ENCODE measurements at places on chromosomes 5 and 9.
A peak's percentile ranks its signal among the peaks of the same experiment; 100 is the strongest.

- peak; percentile 57 for DNase-seq
These were observed 6.8 kb upstream of the TRIM41 start for GRCh38 chr5:181215997-181216989.

GRCh38 chr9:73889023-73889422 lies 608.1 kb upstream of the RORB start:
- DNase-seq: no peak

- DNase-seq: no peak
These were observed 85.7 kb upstream of the RNF38 start for GRCh38 chr9:36485647-36486328.

DNA sequence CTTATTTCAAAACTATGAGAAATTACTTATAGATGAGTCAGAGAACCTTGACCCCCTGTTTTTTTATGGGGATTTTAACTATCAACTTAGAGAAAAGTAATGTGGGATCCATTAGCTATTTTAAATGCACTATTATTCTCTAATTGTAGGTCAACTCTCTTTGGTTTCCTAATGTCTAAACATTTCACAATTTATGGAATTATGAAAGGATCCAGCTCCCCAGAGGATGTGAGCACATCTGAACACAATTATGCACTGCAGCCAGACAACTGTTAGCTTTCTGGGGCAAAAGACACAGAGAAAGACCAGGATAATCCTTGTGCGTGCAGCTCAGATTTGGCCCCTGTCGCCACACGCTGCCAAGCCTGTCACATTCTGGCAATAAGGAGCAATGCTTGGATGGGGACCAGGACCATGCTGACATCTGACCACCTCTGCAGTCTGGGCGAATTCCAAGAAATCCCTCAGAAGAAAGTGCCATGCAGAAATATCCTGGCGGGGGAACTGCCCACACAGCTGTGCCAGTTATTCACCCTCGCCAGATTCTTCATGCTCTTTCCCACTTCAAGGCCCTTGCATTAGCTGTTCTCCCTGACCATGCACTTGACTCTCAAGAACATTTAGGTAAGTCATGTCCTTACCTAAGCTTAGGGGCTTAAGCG lies 22.2 kb upstream of the CMBL start:
- peak; percentile 2 for DNase-seq

DNA sequence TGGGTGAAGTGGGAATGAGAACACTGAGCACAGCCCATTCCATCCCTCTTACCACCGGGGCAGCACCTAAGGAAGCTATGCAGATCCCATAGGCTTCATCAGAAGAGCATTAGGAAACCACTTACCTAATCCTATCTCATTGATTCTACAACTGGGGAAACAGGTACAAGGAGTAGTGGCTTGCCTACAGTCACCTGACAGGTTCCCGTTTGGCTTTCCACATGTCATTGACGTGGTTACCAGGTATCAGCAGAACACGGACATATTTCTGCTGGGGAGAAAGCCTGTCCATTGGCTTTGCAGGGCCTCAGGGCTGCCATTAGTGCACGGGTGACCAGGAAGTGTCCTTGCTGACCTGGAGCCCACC lies 11.3 kb downstream of the AFAP1L1 start:
- no peak for DNase-seq

- DNase-seq: no peak
These were observed 248.6 kb upstream of the DAPK1 start for GRCh38 chr9:87249029-87249428.

GRCh38 chr5:72501488-72501887 lies 5.7 kb downstream of the ZNF366 start:
- DNase-seq: no peak

DNA sequence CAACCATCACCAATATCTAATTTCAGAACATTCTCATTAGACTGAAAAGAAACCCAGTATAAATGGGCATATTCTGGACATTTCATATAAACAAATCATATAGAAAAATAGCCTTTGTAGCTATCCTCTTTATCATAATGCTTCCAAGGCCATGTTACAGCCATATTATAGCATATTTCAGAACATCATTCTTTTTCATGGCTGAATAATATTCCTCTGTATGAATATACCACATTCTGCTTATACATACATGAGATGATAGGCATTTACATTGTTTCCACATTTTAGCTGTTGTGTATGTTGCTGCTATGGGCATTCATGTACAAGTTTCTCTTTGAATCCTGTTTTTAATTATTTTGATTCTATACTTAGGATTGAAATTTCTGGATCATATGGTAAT lies 167.0 kb downstream of the FBXL17 start:
- no peak for DNase-seq

DNA sequence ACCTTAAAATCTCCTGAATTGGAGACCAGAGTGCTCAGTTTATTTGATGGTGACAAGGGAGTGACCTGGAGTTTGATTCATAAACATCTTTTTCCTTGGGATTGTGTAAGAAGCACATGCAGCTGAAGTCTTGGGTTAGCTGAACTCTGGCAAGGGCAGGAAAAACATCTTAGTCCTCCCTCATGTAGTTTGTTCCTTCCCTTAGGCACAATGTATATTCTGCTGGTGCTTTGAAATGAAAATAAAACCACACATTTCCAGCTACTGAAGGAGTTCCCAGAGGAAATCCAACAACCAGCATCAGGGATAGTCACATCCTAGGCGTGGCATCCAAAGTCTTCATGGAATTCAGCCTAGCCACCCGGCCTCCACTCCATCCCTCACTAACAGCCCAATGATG lies 95.2 kb upstream of the PAPPA start:
- no peak for DNase-seq

- peak; percentile 47 for DNase-seq
These were observed 33.5 kb downstream of the PDGFRB start for GRCh38 chr5:150122158-150122510.

DNA sequence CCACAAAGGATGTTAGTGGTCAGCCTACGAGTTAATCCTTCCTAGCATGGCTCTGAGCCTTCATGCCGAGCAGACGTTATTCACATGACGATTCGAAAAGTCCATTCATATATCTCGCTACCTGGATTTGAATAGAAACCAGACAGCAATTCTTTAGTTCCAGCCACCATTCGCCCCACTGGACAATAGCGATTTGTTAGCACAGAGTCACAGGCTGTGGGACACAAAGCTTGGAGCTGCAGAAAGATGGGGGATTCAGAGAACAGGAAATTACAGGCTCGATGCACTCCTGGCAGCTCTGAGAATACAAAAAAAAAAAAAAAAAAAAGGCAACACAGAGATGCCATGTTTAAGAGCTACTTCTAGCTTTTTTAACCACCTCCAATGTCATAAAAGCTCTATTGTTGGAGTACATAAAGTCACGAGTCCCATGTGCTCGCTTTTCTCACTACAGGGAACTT lies 110.7 kb downstream of the NR6A1 start:
- peak; percentile 26 for DNase-seq

DNA sequence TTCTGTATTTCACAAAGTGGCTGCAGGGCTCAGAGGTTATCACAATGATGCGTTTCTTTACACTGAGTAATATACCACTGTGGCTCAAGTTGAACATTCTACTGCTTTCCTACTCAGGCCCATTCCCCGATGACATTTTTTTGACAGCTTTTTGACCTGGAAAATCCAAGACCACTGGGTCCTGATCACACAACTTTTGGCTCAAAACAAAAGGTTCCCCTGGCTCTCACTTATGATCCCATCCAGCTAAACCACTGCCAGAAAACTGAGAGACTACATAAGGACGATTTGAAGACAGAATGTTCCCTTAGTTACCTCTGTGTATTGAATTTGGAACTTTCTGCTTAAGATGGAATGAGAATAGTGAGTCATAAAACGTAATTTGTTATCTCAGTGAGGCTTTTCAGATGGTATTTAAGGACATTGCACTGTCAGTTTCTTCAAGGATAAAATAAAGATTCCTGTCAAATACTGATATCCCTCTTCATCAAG lies 78.0 kb upstream of the FBXL7 start:
- DNase-seq: no peak
